Activated CD4-positive, alpha-beta T cell treated with anti-CD3 and anti-CD28 coated beads for 36 hours (primary cell): ENCODE measurements at places on chromosomes 1 and 21. TPM values are rescaled to one million over a fixed set of nuclear protein-coding genes. Genes with fewer than 3 reads are reported as not detected.

Gene TMEM269
- total RNA-seq = 0.48 TPM

Gene C1orf56
- total RNA-seq = 1.3 TPM

Gene EFNA4
- 6.3 TPM for total RNA-seq

GRCh38 chr1:58290685-58291372, 255.7 kb downstream of the OMA1 start:
- H3K27ac ChIP-seq = no peak overlapping the region
- DNase-seq = peak; percentile 21
- no peaks in the 10 kb centered on the region for H3K36me3 ChIP-seq
- H3K4me3 ChIP-seq = no peak overlapping the region

DNA sequence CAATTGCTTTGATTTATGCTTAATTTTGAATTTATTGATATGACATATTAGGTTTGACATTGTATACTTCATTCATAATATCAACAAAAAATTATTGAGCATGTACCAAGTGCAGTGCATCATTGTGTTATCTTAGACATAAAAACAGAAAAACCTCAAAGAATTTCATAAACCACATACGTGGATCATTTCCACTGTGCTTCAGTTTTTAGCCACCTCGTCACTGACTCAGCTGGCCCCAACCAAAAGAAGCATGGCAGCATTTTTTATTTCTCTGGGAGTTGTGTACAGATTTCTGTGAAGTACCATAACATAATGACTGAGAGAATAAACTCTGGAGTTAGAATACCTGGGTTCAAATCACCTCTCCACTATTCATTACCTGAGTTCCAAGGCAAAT, 95.6 kb upstream of the C1orf87 start:
- H3K27ac ChIP-seq = no peak overlapping the region
- no peak overlapping the region for H3K4me3 ChIP-seq
- peaks cover 2% of the 10 kb centered on the region for H3K27me3 ChIP-seq

- peaks cover 2% of the 10 kb centered on the region for H3K27me3 ChIP-seq
- no peaks in the 10 kb centered on the region for H3K36me3 ChIP-seq
- H3K4me3 ChIP-seq = no peak overlapping the region
- no peak for DNase-seq
- no peak overlapping the region for H3K27ac ChIP-seq
Observed at GRCh38 chr1:164774819-164775654, 216.1 kb downstream of the PBX1 start.

DNA sequence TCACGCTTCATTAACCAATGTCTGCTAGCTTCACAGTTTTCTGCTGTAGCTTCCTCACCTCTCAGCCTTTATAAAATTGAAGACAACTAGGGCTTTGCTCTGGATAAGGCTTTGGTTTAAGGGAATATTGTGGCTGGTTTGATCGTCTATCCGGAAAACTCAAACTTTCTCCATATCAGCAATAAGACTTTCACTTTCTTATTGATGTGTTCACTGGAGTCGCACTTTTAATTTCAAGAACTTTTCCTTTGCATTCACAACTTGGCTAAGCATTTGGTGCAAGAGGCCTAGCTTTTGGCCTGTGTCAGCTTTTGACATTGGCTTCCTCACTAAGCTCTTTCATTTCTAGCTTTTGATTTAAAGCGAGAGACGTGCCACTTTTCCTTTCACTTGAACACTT, 12.9 kb downstream of the COA6 start:
- H3K4me3 ChIP-seq = no peak overlapping the region
- H3K27me3 ChIP-seq = no peaks in the 10 kb centered on the region
- DNase-seq = no peak
- peaks cover 16% of the 10 kb centered on the region for H3K4me1 ChIP-seq

DNA sequence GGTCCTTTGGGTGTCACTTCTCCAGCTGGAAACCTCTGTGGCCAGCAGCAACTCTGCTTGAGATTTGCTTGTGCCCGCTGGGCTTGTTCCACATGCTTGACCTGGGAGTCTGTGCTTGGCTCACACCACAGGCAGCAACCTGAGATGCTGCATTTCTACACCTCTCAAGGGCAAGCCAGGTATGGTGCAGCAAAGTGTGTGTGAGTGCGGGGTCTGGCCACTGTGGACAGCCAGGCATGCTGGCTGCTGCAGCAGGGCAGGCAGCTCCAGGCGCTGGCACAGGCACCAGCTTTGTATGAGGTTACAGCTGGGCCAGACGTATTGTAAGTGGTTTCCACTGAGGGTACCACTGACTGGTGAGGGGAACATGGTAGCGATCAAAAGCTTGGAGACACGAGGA, 242.0 kb downstream of the PTGER3 start:
- H3K27me3 ChIP-seq = no peaks in the 10 kb centered on the region
- H3K27ac ChIP-seq = no peak overlapping the region
- H3K36me3 ChIP-seq = no peaks in the 10 kb centered on the region
- no peaks in the 10 kb centered on the region for H3K4me1 ChIP-seq
- no peak for DNase-seq

GRCh38 chr1:84975035-84975434, 21.9 kb downstream of the MCOLN2 start:
- no peak overlapping the region for H3K4me3 ChIP-seq
- H3K36me3 ChIP-seq = peaks cover 20% of the 10 kb centered on the region
- peaks cover 65% of the 10 kb centered on the region for H3K4me1 ChIP-seq
- H3K27me3 ChIP-seq = no peaks in the 10 kb centered on the region

DNA sequence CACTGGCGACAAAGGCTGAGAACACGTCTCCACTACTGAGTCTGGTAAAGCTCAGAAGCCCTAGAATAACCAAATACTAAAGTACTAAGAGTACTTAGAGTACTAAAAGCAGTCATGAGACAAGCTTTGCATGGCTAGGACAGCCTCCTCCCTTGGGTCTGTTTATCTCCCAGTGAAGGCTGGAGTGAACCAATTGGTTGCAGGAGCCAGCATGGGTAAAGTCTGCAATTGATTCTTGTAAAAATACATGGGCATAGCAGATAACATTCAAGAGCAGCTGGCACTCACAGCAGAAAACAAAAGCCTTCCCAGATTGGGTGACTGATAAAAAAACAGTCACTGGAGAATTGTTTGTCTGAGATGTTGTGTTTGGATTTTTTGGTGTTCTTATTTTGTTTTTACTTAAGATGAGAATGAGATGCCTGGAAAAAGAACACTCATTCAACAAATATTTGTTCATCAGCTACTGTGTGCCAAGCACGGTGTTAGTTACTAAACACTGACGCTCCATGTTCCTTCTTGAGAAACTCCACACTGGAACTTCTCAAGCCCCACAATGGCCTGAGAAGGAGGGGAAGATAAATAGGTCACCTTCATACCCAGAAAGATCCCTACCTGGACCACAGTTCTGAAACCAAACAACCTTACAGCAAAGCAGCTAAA, 3.7 kb downstream of the IRF6 start:
- no peak for DNase-seq
- peaks cover 16% of the 10 kb centered on the region for H3K27me3 ChIP-seq
- no peak overlapping the region for H3K27ac ChIP-seq

- no peak overlapping the region for H3K4me3 ChIP-seq
- no peaks in the 10 kb centered on the region for H3K4me1 ChIP-seq
- H3K27me3 ChIP-seq = peaks cover 38% of the 10 kb centered on the region
- DNase-seq = no peak
- no peak overlapping the region for H3K27ac ChIP-seq
- H3K36me3 ChIP-seq = no peaks in the 10 kb centered on the region
Observed at GRCh38 chr1:19957779-19958178, 21.6 kb downstream of the PLA2G2A start.

DNA sequence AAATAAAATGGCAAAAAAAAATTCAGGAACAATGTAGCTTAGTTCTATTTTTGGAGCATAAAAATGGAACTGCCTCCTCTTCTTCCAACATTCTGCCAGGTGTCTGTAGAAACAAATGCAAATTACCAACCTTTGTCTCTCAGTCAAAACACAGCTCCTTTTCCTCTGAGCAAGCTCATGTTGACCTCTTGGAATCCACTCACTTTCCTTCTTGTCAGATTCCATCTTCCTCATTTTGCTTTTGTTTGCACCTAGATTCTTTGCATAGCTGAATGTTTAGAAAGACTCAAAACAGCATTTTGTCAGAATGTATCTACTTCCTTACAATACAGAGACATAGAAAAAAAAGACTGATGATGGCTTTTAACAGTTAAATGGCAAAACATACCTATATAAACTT, 178.2 kb downstream of the ADGRL2 start:
- H3K4me1 ChIP-seq = no peaks in the 10 kb centered on the region
- no peak overlapping the region for H3K4me3 ChIP-seq
- DNase-seq = no peak
- H3K36me3 ChIP-seq = no peaks in the 10 kb centered on the region

DNA sequence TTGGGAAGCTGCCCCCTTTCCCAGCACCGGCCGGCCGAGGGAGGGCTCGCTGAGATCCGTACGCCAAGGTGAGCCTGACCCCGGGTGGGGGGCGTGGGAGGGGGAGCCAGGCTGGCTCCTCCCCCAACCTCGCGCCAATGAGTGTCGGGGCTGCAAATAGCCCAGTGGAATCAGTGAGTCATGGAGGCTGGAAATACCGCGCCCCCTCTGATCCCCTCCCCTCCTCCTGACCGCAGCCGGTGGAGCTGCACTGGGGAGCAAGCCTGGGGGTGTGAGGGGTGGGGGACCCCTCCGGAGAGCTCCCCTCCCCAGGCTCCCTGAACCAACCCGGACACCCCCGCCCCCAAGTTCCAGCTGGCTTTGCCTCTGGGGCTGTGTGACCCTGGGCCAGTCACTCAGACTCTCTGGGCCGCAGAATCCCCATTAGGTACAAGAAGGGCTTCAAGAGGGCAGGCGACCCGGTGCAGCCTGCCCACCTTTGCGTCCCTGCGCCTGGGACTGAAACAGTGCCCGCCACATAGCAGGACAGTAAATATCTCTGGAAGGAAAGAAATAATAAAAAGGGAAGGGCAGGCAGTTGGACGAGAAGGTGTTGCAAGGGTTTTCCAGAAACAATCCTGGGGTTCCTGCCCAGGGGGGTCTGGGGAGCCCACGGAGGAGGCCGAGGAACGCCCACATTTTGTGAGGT, 4.5 kb downstream of the HSPB7 start:
- no peak overlapping the region for H3K27ac ChIP-seq
- H3K4me1 ChIP-seq = peaks cover 2% of the 10 kb centered on the region
- H3K4me3 ChIP-seq = no peak overlapping the region
- peak; percentile 79 for DNase-seq

GRCh38 chr1:187313115-187313514, 484.4 kb downstream of the PLA2G4A start:
- no peak overlapping the region for H3K4me3 ChIP-seq
- no peak for DNase-seq
- H3K4me1 ChIP-seq = no peaks in the 10 kb centered on the region
- no peak overlapping the region for H3K27ac ChIP-seq
